ENCODE measurements at places on chromosomes 4 and X.
A peak's percentile ranks its signal among the peaks of the same experiment; 100 is the strongest.

- no peaks in the 10 kb centered on the region for H3K4me1 ChIP-seq
- no peak overlapping the region for H3K4me3 ChIP-seq
- DNase-seq, result no peak
- H3K27ac ChIP-seq, result no peak overlapping the region
- no peaks in the 10 kb centered on the region for H3K36me3 ChIP-seq
- H3K27me3 ChIP-seq, result peaks cover 5% of the 10 kb centered on the region
These were observed 16.2 kb downstream of the CTAG1B start for GRCh38 chrX:154602766-154603437.

GRCh38 chr4:164204434-164204833, 549.5 kb upstream of the SMIM31 start:
- H3K27me3 ChIP-seq, result no peaks in the 10 kb centered on the region
- no peaks in the 10 kb centered on the region for H3K4me1 ChIP-seq
- peak; percentile 12 for DNase-seq
- H3K27ac ChIP-seq, result no peak overlapping the region
- no peaks in the 10 kb centered on the region for H3K36me3 ChIP-seq
- H3K4me3 ChIP-seq, result no peak overlapping the region

DNA sequence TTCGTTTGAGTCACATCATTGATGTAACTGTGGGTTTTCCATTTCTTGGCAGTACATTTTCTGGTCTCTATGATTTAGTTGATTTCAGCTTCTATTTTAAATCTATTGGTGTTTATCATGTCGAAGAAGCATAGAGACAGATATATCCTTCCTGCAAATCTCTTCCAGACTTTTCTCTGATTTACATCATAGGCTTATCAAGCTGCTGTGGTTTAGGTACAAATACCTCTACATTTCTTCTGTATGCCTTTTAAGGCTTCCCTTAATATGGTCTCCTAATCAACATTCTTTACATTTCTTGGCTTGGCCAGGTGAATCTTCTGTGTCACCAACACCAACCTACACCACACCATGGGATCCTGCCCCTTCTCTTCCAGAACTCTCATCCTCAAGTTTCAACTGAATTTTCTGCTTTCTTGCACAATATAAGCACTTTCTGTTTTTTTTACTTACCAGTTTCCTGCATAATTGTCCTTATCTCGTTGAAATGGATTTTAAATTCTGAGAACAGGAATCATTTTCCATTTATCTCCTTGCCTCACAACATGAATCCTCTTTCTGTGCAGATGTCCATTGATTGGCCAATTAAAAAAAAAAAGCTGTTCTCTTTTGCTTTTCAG, 626.9 kb downstream of the ANKRD50 start:
- no peaks in the 10 kb centered on the region for H3K36me3 ChIP-seq
- no peak overlapping the region for H3K27ac ChIP-seq
- no peak overlapping the region for H3K4me3 ChIP-seq
- no peaks in the 10 kb centered on the region for H3K4me1 ChIP-seq
- no peak for DNase-seq
- H3K27me3 ChIP-seq, result no peaks in the 10 kb centered on the region

DNA sequence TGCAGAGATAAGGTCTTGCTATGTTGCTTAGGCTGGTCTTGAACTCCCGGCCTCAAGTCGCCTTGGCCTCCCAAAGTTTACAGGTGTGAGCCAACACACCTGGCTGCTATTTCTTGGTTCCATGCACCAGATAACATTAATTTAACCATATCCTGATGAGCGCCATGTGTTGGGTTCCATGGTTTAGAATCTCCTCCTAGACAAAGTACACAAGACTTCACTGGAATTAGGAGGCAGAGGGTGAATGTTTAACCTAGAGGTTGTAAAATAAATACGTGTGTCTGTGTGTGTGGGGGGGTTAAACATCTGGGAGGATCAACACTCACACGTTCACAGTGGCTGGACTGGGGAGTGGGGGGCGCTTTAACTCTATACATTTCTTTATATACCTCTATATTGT, 32.4 kb upstream of the SORCS2 start:
- H3K27ac ChIP-seq, result no peak overlapping the region
- no peaks in the 10 kb centered on the region for H3K4me1 ChIP-seq
- H3K27me3 ChIP-seq, result peaks cover 28% of the 10 kb centered on the region
- DNase-seq, result no peak
- H3K4me3 ChIP-seq, result no peak overlapping the region

DNA sequence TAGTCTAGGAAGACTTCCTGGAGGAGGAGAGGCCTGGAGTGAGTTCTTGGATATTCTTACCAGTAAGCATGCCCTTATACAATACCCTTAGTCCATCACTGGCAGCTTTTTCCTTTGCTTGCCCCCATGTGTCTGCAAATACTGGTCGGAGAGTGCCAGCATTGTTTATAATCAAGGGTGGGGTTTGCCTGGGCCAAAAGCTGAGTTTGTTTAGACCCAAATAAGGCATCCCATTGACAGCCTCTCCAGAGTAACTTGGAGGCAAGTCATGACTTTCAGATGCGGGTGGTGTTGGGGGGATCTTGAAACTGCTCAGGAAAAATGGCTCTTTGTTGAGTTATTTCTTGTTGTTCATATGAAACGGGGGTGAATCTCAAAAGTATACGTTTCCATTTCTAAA, 258.4 kb upstream of the TAPT1 start:
- no peak overlapping the region for H3K4me3 ChIP-seq
- H3K27me3 ChIP-seq, result peaks cover 10% of the 10 kb centered on the region
- no peaks in the 10 kb centered on the region for H3K4me1 ChIP-seq
- H3K36me3 ChIP-seq, result no peaks in the 10 kb centered on the region
- DNase-seq, result no peak
- H3K27ac ChIP-seq, result no peak overlapping the region

DNA sequence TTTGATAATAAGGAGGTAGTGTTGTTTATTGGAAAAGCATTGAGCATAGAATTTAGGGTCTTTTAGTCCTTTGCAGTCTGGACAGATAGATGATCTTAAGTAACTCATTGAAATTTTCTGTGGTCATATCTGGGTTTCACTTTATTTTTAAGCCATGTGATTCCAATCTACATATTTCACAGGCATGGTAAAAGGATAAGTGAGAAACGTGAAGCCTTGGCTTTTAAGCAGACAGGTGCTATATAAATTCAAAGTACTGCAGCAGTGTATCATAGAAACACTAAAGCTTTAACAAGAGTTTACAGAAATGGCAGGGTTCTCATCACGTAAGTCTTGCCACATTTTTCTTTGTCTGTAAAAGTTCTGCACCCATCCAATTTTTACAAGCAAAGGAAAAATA, 4.9 kb downstream of the PLS3 start:
- H3K4me3 ChIP-seq, result no peak overlapping the region
- 0 out of 2 replicates have a peak, but pooled peaks cover 2% of the 10 kb centered on the region for H3K36me3 ChIP-seq
- no peaks in the 10 kb centered on the region for H3K4me1 ChIP-seq

DNA sequence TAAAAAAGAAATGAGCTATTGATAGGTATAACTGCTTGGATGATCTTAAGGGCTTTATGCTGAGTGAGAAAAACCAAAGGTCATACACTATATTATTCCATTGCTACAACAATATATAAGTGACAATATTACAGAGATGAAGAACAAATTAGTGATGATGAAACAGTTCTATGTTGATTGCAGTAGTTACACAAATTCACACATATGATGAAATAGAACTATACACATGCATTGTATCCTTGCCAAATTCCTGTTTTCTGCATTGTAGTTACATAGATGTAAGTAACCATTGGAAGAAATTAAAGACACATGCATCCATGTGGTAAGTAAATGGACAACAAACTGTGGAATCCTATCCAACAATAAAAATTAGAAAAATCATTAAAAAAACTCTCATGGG, 76.5 kb downstream of the CENPC start:
- no peaks in the 10 kb centered on the region for H3K27me3 ChIP-seq
- H3K4me1 ChIP-seq, result peaks cover 2% of the 10 kb centered on the region
- DNase-seq, result no peak
- H3K27ac ChIP-seq, result no peak overlapping the region
- H3K4me3 ChIP-seq, result no peak overlapping the region
- peaks cover 8% of the 10 kb centered on the region for H3K36me3 ChIP-seq

GRCh38 chr4:156778606-156779005, 193.0 kb downstream of the PDGFC start:
- H3K27ac ChIP-seq, result peak overlapping the region; percentile 78
- H3K4me3 ChIP-seq, result no peak overlapping the region
- H3K4me1 ChIP-seq, result peaks cover 19% of the 10 kb centered on the region
- H3K36me3 ChIP-seq, result no peaks in the 10 kb centered on the region
- DNase-seq, result peak; percentile 91

- H3K27me3 ChIP-seq, result no peaks in the 10 kb centered on the region
- no peak overlapping the region for H3K27ac ChIP-seq
- H3K36me3 ChIP-seq, result no peaks in the 10 kb centered on the region
- no peak overlapping the region for H3K4me3 ChIP-seq
- DNase-seq, result no peak
- peaks cover 2% of the 10 kb centered on the region for H3K4me1 ChIP-seq
These were observed 111.1 kb downstream of the RNF150 start for GRCh38 chr4:141022111-141022695.

GRCh38 chr4:127616898-127617297, 15.9 kb upstream of the INTU start:
- no peak overlapping the region for H3K27ac ChIP-seq
- peaks cover 32% of the 10 kb centered on the region for H3K27me3 ChIP-seq
- no peaks in the 10 kb centered on the region for H3K36me3 ChIP-seq
- no peaks in the 10 kb centered on the region for H3K4me1 ChIP-seq
- H3K4me3 ChIP-seq, result no peak overlapping the region

- H3K36me3 ChIP-seq, result no peaks in the 10 kb centered on the region
- no peaks in the 10 kb centered on the region for H3K4me1 ChIP-seq
- H3K27me3 ChIP-seq, result no peaks in the 10 kb centered on the region
- no peak overlapping the region for H3K27ac ChIP-seq
These were observed 46.8 kb downstream of the UGT2A3 start for GRCh38 chr4:68904786-68905185.

GRCh38 chr4:180827232-180828009, 1415.8 kb upstream of the TENM3 start:
- no peaks in the 10 kb centered on the region for H3K27me3 ChIP-seq
- H3K36me3 ChIP-seq, result no peaks in the 10 kb centered on the region
- 0 out of 2 replicates have a peak, but pooled peaks cover 2% of the 10 kb centered on the region for H3K4me1 ChIP-seq
- peak overlapping the region; percentile 59 for H3K27ac ChIP-seq

DNA sequence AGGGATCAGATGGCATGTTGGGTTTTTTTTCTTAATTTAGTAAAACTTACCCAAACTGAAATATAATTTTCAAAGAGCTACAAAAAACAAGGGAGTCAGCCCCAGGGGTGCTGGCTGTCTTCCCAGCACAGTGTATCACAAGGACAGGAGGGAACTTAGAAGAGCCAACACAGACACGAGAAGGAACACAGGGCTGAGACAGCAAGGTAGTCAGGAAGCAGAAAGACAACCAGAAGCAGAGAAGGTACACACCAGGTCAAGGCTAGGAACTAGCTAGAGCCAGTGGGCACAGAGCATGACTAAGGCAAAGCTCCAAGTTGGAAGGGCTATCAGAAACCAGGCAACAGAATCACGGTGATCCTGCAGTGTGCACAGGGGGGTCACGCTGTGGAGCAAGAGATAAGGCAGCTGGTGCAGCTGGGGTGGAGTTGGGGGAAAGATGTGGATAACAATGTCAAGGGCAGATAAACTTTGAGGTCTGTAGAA, 168.7 kb downstream of the NR3C2 start:
- no peak overlapping the region for H3K4me3 ChIP-seq
- H3K36me3 ChIP-seq, result no peaks in the 10 kb centered on the region
- no peak overlapping the region for H3K27ac ChIP-seq
- H3K27me3 ChIP-seq, result no peaks in the 10 kb centered on the region
- DNase-seq, result no peak

DNA sequence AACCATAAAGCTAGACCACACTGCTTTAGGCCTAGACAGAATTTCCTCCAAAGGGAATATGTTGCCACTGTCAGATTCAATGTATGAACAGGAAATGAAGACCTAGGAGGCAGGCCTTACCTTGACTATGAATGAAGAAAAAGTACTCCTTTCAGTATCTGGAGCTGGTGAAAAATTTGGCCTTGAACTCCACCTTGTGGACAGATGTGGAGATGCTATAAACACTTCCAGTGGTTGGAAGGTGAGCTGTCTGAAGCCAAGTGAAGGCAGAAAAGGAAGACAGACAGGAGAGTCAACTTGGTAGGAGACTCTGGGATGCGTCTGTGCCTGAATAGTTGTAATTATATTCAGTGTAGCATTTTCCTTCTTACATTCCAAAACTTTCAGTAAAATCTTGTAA, 17.2 kb downstream of the SPIN3 start:
- no peak overlapping the region for H3K4me3 ChIP-seq
- DNase-seq, result peak; percentile 44
- peaks cover 2% of the 10 kb centered on the region for H3K36me3 ChIP-seq
- no peak overlapping the region for H3K27ac ChIP-seq
- H3K27me3 ChIP-seq, result no peaks in the 10 kb centered on the region

- H3K36me3 ChIP-seq, result no peaks in the 10 kb centered on the region
- H3K27me3 ChIP-seq, result no peaks in the 10 kb centered on the region
- H3K4me3 ChIP-seq, result no peak overlapping the region
- DNase-seq, result no peak
These were observed 495.4 kb downstream of the PACRGL start for GRCh38 chr4:21195682-21196081.

DNA sequence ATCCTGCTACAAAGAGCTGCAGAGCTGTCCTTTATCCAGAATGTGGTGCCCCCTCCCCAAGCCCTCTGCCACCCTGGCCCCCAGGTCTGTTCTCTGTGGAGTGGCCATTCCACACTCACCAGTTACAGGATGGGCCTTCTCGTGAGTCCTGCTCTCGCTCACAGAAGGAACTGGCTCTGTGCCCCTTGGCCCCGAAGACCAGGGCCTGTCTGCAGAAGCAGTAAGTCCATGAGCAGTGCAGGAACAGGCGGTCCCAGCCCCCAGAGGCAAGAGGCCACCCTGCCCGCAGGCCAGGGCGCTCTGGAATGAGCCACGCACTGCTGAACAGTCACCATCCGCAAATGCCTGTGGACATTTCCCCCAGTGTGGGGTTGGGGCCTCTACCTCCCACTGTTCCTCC, 92.2 kb downstream of the DCTD start:
- no peak overlapping the region for H3K27ac ChIP-seq
- no peak for DNase-seq

GRCh38 chrX:139826065-139827044, 106.5 kb downstream of the ATP11C start:
- H3K4me3 ChIP-seq, result no peak overlapping the region
- H3K27ac ChIP-seq, result no peak overlapping the region
- H3K4me1 ChIP-seq, result peaks cover 6% of the 10 kb centered on the region
- DNase-seq, result peak; percentile 83
- no peaks in the 10 kb centered on the region for H3K27me3 ChIP-seq
- H3K36me3 ChIP-seq, result no peaks in the 10 kb centered on the region
